ENCODE measurements at places on chromosomes 16 and 17.

- no peak for DNase-seq
Measured at GRCh38 chr16:2968368-2968737, 795 bp upstream of the PAQR4 start.

- DNase-seq = no peak
Measured at GRCh38 chr17:47695429-47696376, 1.7 kb downstream of the TBKBP1 start.

DNA sequence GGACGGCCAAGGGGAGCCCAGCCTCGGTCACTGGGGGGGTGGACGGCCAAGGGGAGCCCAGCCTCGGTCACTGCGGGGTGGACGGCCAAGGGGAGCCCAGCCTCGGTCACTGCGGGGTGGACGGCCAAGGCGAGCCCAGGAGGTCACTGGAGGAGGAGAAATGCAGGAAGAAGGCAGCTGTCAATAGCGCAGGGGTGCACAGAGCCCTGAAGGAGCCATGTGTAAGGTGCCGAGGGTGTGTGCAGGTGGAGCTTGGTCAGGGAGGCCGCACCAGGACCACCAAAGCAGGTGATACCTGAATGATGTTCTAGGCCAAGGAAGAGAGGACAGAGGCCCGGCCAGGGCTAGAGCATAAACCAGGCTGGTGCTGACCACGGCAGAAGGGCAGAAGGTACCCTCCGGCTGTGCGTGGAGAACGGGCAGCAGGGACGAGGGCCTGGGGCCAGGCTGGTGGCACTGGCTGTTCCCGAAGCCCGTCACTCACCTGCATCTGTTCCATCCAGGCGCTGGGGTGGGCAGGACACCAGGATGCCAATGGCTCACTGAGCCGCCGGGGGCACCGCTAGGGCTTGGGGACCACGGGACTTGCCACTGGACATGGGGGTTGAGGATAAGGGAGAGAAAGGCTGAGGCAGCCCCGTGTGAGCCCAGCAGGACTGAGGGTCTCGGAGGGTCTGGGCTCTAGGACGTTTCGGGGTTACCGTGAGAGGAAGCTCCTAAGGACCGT lies 5.9 kb upstream of the CCDC57 start:
- DNase-seq = no peak

- no peak for DNase-seq
Measured at GRCh38 chr16:81938326-81939163, 72.7 kb downstream of the SDR42E1 start.

GRCh38 chr17:49121696-49122292 lies 10.8 kb upstream of the B4GALNT2 start:
- DNase-seq = no peak

DNA sequence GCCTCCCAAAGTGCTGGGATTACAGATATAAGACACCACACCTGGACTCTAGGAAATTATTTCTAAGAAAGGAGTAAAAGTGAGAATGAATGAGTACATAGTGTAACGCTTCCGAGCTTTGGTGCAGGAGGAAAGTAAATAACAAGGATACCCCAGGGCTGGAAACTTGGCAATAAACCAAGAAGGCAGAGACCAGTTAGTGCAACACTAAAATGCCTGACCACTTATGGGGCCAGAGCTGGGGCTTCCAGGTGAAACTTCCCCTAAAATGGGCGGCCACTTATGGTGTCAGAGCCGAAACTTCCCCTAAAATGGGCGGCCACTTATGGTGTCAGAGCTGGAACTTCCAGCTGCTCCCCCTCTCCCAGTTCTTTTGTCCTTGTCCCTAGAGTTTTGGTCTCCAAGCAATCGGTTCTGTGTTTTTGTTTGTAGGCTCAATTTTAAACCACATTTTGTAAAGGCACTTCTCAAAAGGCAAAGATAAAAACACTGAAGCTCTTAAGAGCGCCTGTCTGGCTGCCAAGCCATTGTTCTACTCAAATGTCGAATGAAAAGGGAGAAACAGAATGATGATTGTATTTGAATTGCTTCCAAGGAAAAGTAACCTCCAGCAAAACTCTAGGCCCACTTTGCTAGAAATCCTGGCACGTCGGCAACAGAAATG lies 63.9 kb downstream of the NXN start:
- DNase-seq = no peak

- no peak for DNase-seq
Measured at GRCh38 chr17:55090079-55090492, 121.5 kb downstream of the STXBP4 start.

DNA sequence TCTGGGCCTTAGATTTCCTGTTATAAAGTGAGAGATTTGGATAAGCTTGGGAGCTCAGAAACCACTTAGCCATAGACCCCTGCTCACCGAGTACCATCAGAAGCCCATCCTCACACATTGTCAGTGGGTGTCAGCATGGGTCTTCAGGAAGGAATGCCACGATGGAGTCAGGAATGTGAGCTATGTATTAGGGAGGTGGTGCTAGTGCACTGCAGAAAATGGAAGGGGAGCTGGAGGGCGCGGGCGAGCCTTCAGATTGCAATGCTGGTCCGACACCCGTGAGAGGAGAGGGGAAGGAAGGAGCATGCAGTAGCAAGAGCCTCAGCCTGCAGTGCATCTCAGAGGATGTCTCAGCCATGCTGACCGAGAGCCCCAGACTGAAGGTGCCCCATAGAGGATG lies 294.5 kb downstream of the FOXL1 start:
- no peak for DNase-seq

- no peak for DNase-seq
Measured at GRCh38 chr17:36493956-36494355, 7.5 kb downstream of the ZNHIT3 start.

DNA sequence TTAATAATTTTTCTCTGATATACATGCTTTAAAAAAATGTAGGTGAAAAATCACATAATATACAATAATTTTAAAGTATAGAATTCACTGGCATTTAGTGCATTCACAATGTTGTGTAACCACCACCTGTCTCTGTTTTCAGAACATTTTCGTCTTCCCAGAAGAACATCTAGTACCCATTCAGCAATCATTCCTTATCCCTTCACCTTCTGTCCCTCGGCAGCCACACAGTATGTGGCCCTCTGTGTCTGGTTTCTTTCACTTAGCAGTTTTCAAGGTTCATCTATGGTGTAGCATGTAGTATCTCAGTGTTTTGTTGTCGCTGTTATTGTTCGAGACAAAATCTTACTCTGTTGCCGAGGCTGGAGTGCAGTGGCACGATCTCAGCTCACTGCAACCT lies 33.6 kb downstream of the PRPSAP2 start:
- DNase-seq = no peak

DNA sequence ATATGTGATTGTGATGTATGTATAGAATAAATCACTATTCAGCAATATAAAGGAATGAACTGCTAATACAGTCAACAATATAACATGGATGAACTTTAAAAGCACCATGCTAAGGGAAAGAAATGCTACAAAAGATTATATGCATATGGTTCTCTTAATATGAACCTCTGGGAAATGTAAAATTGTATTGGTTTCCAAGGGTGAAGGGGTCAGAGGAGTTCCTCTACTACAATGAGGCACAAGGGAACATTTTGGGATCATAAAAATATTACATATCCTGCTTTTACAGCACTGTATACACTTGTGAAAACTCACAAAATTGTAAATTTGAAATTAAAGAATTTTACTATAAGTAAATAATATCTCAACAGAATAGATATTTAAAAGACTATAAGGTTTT lies 111.4 kb downstream of the CA10 start:
- no peak for DNase-seq

DNA sequence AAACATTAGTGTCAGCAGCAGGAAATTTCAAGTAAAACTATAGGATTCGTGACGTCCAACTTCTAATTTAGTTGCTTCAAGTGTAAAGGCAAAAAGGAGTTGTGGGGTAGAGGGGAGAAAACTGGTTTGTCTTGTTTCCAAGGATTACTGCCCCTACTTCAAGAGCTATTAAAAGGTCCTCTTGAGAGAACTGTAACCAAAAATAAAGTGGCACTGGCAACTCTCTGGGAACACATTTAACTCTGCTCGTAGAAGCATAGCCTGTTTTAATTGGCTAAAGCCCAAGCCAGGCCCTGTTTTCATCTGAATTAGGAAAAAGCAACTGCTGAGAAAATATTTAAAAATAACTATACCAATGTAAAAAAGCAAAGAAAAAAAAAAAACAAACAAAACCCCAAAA lies 51.8 kb upstream of the AKAP1 start:
- no peak for DNase-seq

DNA sequence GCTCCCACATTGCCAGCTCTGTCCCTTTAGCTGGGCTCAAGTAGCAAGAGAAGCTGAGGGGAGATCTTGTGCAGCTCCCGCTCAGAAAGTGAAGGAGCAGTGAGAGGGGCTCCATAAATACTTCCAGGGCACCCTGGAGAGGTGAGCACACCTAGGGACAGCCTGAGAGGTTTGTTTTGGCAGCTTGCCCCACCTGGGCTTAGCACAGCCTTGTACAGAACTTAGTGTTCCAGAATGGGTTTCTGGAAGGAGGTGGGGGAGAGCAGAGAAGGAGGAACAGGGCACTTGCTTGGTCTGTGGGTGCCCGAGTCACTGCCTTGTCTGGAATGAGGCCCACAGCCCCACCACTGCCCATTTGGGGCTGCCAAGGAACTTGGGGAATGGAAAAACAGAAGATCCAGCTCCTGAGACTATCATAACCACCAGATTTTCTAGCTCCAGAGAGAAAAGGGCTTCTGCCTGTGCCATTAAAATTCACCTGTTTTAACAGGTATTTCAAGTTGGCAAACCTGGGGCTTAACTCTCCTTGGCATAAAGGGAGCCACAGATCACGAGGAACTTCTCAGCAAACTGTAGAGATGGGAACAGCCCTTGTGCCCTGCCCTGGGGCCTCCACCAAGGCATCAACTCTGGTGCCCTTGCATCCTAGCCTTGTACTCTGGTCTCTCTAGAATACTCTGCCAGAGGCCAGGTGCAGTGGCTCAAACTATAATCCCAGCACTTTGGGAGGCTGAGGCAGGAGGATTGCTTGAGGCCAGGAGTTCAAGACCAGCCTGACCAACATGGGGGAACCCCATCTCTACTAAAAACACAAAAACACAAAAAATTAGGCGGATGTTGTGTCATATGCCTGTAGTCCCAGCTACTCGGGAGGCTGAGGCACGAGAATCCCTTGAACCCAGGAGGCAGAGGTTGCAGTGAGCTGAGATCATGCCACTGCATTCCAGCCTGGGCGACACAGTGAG lies 1.9 kb downstream of the PRR15L start:
- DNase-seq = no peak

DNA sequence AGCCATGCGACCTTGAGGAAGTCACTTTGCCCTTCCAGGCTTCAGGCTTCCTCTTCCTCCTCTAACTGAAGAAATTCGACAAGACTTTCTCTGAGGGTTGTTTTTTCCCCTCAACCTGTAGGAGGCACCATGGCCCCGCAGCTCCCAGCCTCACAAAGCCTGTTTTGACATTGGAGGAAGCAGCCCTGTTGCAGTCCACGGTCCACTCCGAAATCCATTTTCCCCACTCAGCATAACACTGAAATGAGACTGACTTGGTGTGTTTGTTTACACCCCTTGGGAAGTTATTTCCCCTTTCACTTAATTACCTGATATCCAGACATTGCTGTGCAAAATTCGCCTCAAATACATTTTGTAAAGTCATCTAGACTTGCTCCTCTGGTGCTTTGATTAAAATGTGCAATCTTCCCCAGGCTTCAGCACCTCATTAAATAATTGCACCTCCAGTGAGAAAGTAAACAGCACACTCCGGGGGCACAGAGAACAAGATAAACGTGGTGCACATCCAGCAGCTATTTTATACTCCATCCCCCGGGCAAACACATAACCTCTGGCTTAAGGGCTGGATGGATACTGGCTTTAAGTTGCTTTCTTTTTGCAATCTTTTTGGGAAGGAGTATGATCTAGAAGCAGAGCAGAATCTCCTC lies 41.4 kb upstream of the PIRT start:
- DNase-seq = peak; percentile 47

DNA sequence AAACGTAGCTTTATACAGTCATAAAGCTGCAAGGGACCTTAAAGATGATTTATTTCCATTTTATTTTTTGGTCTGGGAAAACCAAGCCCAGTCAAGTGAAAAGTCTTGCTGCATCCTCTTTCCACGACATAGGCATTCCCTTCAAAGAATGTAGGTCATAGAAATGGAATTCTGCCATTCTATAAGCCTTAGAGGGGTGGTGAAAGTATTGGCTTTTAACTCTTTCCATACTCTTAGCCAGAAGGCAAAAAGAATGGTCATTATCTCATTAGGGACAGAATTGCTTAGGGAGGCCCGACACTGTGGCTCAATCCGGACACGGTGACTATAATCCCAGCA lies 7.9 kb upstream of the MSL1 start:
- no peak for DNase-seq

DNA sequence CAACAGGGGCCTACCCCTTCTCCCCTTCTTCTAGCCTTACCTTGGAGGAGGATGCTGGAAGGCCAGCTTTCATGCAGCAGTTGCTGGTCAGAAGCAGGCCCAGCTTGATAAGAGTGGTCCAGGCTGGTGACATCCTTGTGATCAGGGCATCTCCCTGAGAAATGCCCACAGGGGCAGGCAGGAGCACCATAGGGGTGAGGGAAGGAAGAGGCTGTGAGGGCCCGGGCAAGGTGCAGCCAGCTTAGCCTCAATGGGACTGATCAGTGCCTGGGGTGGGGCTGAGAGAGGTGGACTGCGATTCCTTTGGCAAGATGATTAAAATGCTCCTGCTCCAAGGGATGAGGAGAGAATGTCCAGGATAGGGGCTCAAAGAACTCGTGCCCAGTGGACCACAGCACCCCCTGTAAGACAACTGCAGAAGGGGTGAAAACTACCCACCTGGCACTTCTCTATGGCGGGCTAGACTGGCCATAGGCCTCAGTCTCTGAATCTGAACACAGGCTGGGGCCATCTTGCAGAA lies 9.5 kb upstream of the GALK1 start:
- DNase-seq = no peak

DNA sequence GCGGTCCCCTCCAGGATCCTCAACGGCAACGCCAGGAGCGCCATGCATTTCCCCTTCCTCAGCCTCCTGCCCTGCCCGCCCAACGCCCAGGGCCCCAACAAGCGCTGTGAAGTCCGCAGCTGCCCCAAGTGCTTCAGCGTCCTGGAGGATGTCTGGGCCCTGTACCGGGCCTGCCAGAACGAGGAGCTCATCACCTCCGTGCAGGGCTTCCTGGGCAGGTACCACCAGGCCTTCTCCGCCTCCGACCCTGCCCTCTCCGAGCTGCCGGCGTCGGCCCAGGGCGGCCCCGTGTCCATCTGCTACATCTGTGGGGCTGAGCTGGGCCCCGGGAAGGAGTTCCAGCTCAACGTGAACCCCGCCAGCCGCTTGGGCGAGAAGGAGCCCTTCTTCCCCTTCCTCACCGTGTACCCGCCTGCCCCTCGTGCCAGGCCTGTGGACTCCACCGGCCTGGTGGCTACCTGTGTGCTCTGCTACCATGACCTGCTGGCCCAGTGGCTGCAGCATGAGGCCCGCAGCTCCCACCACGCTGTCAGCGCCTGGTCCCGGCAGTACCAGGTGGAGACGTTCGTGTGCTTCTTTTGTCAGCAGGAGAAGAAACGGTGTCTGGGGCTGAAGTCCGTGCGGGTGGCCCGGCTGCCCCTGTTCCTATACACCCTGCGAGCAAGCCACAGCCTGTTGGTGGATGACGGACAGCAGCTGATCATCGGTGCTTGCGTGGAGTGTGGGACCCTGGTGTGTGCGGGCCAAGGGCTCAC lies 58.9 kb upstream of the CIBAR2 start:
- no peak for DNase-seq

All from hypothalamus (tissue), 51 donors.